ENCODE measurements at places on chromosomes 1 and 21.

- no peak for DNase-seq
These were observed 88.3 kb upstream of the SGIP1 start for GRCh38 chr1:66445492-66446181.

DNA sequence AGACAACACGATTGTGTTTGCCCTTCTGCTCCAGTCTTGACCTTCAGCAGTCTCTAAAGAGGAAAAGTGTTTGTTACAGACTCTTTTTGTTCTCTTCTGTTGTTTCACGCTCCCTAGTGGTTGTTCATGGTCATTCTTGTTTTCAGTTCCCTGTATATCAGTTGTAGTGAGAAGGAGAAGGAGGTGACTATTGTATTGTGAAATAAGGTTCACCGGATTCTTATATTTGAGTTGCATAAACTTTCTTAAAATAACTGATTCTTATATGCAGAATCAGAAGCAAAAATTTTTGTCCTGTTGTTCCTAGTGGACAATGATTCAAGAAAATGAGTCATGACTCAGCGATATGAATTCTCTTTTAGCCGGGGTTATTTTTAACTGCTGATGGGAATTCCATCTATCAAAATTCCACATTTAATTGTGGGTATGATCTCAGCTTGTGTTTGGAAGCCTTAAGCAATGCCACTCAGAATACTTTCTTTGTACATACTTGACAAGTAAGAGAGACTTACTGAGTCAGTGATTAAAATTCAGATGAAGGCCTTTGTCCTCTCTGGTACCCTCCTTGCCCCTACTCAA, 152.2 kb downstream of the CLEC20A start:
- no peak for DNase-seq

DNA sequence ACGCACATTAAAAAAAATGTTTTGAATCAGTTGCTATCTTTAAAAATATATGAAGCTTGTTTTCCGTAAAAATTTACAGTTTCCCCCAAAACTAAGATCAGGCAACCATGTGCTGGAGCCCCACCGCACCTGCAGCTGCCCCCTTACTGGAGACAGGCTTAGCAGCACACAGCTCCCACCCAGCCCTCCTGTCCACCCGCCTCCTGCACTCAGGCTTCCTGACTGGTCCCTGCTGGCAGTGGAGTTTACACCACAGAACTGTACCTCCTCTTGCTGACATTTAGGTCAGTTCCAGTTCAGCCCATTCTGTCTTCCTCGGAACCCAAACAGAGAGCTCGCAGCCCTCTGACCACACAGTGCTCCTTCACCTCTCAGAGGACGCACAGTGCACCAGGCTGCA, 2.1 kb downstream of the GPR161 start:
- DNase-seq, result peak; percentile 82

GRCh38 chr1:14964711-14965055, 188.9 kb upstream of the TMEM51 start:
- DNase-seq, result no peak

DNA sequence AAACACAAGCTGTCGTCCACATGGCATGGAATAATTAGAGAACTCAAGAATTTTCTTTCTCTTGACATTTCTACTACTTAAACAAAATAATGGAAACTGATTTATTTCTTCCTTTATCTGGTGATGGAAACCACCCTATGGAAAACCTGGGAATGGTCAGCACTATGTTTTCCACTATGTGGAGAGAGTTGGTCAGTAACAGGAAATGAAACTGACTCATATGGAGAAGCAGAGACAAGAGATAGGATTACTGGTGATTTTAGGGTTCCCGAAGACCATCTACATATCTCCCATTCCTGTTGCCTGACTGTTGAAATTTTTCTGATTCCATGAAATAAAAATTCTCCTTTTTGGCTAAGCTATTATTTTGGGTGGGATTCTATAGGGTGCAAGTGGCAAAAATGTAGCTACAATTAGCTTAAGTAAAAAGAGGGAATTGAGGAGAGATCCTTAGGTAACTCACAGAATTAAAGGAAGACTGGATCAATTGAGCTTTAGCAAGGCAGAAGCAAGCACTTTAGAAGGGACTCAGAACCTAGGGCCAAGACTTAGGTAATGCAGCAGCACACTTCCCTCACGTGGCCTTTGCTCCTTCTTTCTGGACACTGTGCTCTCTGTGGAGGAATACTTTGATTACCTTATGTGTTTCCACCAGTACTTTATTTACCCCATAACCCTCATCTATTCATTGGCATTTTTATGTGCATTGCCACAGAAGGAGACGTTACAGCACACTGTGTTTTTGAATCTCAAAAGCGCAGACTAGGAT, 89.6 kb downstream of the LEPR start:
- DNase-seq, result no peak
